Activated naive CD8-positive, alpha-beta T cell treated with anti-CD3 and anti-CD28 coated beads, Interleukin-2, amount 10 ng/mL, durations not matched to agents 7 days and 5 days (primary cell): ENCODE measurements at places on chromosomes 2 and 18. TPM values are rescaled to one million over a fixed set of nuclear protein-coding genes. Genes with fewer than 3 reads are reported as not detected.

Gene MARCHF4
- total RNA-seq = not detected

Gene DYNAP
- not detected for total RNA-seq

GRCh38 chr2:1254662-1255343 is 158.5 kb upstream of the TPO start:
- no peak overlapping the region for H3K4me3 ChIP-seq
- H3K27ac ChIP-seq = no peak overlapping the region
- H3K36me3 ChIP-seq = no peaks in the 10 kb centered on the region
- no peak for DNase-seq

DNA sequence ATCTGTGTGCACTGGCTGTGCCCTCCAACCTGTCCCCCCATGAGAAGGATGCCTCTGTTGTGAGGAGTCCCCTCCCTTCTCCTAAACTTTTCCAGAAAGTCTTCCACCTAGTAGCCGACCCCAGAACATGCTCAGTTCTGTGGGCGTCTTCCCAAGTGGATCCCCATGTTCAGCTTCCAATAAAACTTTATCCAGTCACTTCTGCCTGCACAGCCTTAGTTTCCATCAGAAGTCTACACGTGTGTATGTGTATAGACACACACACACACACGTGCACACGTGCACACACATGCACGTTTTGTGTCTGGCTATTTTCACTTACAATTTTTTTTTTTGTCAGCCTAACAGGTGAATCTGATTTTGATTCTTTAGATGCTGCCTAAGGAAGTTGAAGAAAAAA is 115.1 kb downstream of the RTP5 start:
- H3K4me3 ChIP-seq = no peak overlapping the region
- H3K27me3 ChIP-seq = no peaks in the 10 kb centered on the region
- peaks cover 2% of the 10 kb centered on the region for H3K36me3 ChIP-seq

Gene CTDSP1
- 169 TPM for total RNA-seq

- H3K4me1 ChIP-seq = no peaks in the 10 kb centered on the region
- H3K4me3 ChIP-seq = no peak overlapping the region
- no peaks in the 10 kb centered on the region for H3K36me3 ChIP-seq
- no peak overlapping the region for H3K27ac ChIP-seq
- no peaks in the 10 kb centered on the region for H3K27me3 ChIP-seq
- DNase-seq = no peak
Observed at GRCh38 chr2:163647300-163647699, 88.5 kb downstream of the FIGN start.

GRCh38 chr18:54528942-54529376 is 62.1 kb upstream of the DYNAP start:
- DNase-seq = no peak
- no peaks in the 10 kb centered on the region for H3K36me3 ChIP-seq
- peaks cover 2% of the 10 kb centered on the region for H3K27me3 ChIP-seq
- H3K4me3 ChIP-seq = no peak overlapping the region
- H3K27ac ChIP-seq = no peak overlapping the region

GRCh38 chr2:9944330-9944758 is 7.1 kb upstream of the GRHL1 start:
- H3K4me3 ChIP-seq = no peak overlapping the region
- H3K27me3 ChIP-seq = peaks cover 33% of the 10 kb centered on the region
- no peak overlapping the region for H3K27ac ChIP-seq
- no peak for DNase-seq

DNA sequence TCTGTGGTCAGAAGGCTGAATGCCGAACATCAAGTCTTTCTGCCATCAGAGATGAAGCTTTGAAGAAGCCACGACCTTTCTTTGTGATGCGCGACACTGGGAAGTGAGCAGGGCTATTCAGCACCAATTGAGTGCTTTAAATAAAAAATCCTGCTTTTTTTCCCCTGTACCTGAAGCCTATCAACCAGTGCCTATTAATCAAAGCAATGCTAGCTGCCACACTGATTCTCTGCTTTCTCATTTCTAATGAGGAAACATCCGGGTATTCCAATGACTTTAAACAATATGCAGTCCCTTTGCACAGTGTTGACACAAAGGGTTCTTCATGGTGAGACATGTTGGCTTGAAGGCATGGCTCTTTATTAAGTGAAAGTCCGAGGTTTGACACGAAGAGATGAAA is 88.0 kb downstream of the GALR1 start:
- DNase-seq = no peak
- no peaks in the 10 kb centered on the region for H3K4me1 ChIP-seq
- H3K27me3 ChIP-seq = peaks cover 17% of the 10 kb centered on the region
- no peak overlapping the region for H3K4me3 ChIP-seq
- H3K36me3 ChIP-seq = no peaks in the 10 kb centered on the region

Gene MERTK
- total RNA-seq = 0.74 TPM

DNA sequence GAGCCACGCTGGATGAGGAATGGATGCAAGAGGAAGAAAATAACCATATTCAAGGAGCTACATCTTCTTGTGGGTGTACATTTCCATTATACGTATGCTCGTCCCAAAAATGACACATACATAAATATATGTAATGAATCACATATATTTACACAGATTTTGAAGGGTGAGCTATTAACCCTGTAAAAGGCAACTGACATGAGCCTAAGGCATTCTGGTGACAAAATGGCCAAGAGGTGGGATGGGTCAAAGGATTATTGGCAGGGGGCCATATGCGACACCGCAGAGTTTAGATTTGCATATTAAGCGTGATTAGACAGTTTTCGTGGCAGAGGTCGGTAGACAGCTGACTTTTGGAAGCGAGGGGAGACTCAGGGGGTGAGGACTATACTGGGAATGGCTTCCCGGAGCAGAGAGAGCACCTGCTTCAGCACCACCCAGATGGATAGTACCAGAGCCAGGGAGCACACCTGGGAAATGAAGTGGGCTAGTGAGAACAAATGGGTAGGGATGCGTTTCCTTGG is 431 bp upstream of the CNRIP1 start:
- no peak overlapping the region for H3K27ac ChIP-seq
- H3K4me1 ChIP-seq = peaks cover 3% of the 10 kb centered on the region
- H3K4me3 ChIP-seq = peak overlapping the region; percentile 63
- H3K36me3 ChIP-seq = no peaks in the 10 kb centered on the region
- DNase-seq = no peak

DNA sequence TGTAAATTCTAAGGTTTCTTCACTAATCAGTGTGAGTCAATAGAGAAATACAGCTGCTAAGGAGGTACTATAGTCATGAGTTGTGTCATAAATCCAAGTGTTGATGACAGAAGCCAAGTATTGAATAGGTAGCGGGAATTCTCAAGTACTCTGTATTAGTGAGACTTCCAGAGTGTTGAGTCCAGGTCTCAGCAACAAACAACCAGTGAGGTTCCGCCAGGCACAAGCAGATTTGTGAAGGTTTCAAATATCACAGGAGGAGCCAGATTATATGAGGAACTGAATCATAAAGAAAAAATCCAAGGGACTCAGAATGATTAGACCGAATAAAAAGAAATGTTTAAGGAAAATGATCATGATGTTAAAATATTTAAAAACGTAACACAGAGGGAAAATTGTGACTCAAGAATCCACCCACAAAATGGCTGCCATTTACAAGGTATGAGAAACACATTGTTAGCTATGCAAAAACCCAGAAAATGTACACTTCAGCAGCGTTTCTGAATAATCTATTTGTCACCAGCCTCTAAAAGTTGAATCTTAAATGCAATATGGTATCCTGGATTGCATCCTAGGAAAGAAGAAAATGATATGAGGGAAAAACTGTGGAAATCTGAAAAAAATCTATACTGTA is 27.3 kb upstream of the EVA1A start:
- H3K36me3 ChIP-seq = no peaks in the 10 kb centered on the region
- peaks cover 7% of the 10 kb centered on the region for H3K27me3 ChIP-seq
- H3K4me1 ChIP-seq = no peaks in the 10 kb centered on the region
- H3K27ac ChIP-seq = no peak overlapping the region

GRCh38 chr2:209367075-209367747 is 56.6 kb upstream of the MAP2 start:
- DNase-seq = no peak
- no peaks in the 10 kb centered on the region for H3K27me3 ChIP-seq
- peaks cover 2% of the 10 kb centered on the region for H3K4me1 ChIP-seq
- no peaks in the 10 kb centered on the region for H3K36me3 ChIP-seq
- no peak overlapping the region for H3K27ac ChIP-seq
- no peak overlapping the region for H3K4me3 ChIP-seq

- H3K27ac ChIP-seq = no peak overlapping the region
- H3K36me3 ChIP-seq = peaks cover 9% of the 10 kb centered on the region
- peak overlapping the region; percentile 99 for H3K4me3 ChIP-seq
- DNase-seq = no peak
Observed at GRCh38 chr2:24046599-24046929, 627 bp downstream of the WDCP start.

GRCh38 chr2:205745661-205746419 is 63.5 kb downstream of the NRP2 start:
- no peaks in the 10 kb centered on the region for H3K27me3 ChIP-seq
- no peaks in the 10 kb centered on the region for H3K36me3 ChIP-seq
- DNase-seq = no peak
- no peak overlapping the region for H3K4me3 ChIP-seq
- H3K4me1 ChIP-seq = no peaks in the 10 kb centered on the region
- H3K27ac ChIP-seq = no peak overlapping the region

DNA sequence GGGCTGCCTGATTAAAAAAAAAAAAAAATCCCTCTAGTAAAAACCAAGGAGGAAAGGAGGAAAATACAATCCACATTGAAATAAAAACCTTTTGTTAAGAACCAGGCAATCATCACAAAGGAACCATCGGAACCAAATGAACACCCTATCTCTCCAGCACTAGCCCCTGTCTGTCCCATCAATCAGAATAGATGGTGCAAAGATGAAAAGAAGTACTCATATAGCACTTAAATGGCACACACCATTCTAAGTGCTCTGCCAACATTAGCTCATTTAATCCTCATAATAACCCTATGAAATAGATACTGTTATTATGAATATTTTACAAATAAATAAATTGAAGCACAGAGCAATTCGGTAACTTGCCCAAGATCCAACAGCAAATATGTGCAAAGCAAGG is 38.5 kb downstream of the LRP2 start:
- no peak overlapping the region for H3K4me3 ChIP-seq
- peaks cover 30% of the 10 kb centered on the region for H3K27me3 ChIP-seq
- DNase-seq = no peak
- H3K36me3 ChIP-seq = no peaks in the 10 kb centered on the region
- no peak overlapping the region for H3K27ac ChIP-seq
- H3K4me1 ChIP-seq = no peaks in the 10 kb centered on the region

Gene CDH20
- total RNA-seq = 0.14 TPM

DNA sequence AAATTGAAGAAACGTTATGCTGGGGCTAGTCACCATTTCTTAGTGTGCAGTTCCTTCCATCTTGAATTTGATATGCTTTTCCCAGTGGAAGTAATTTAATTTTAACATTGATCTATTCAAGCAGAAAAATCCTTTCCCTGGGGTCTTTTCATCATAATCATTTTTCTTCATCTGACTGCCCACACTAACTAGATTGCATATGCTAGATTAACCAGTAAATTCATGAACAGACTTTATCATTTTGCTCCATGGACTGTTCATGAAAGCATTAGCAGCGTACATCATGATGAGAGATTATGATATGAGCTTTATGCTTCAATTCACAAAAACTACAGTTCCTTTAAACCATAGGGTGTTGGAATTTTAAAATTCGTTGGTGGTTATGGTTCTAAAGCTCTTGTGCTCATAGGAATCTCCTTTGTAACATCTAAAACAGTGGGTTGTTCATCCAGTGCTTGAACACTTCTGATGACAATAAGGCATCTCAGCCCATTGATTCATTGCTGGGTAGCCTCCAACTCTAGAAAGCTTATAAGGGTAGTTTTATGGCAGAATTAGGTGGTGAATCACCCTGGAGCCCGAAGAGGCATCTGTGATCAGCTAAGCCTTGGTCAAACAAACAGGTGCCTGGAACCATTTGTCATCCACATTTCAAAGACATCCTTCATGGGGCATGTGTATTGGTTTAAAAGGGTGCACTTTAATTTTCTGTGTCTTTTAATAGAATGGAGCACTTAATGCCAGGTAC is 77.2 kb upstream of the NDUFV2 start:
- no peaks in the 10 kb centered on the region for H3K36me3 ChIP-seq
- peaks cover 15% of the 10 kb centered on the region for H3K27me3 ChIP-seq
- H3K27ac ChIP-seq = no peak overlapping the region
- H3K4me3 ChIP-seq = no peak overlapping the region
- H3K4me1 ChIP-seq = no peaks in the 10 kb centered on the region
